GM04503 (cell line): ENCODE measurements at places on chromosomes 3 and 15.
A peak's percentile ranks its signal among the peaks of the same experiment; 100 is the strongest.

DNA sequence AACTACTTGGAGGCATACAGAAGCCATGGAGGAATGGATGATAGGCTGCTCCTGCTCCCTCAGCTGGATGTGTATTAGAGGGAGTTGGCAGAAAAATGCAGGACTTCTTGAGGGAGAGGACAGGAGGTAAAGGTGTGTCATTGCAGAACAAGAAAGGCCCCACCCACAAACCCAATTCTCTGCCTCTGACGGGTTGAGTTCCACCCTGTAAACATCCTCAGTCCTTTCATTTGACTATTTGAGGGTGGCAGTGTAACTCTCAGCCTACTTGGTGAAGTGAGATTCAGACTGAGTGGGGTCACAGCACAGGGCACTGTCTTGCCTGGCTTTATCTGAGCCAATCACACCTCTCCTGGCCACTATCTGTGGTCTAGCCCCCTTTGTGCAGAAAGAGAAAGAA, at the start of gene TPRG1:
TPRG1 (plus strand) TSS at position 265 of the 400 bp plus-strand sequence. CDS start 35,414 bp downstream, outside the sequence.
- no peak for DNase-seq

GRCh38 chr3:105166893-105167292, 199.8 kb upstream of the ALCAM start:
- DNase-seq: peak; percentile 39

GRCh38 chr15:67902579-67903009, 62.7 kb upstream of the RNU6-1 start:
- DNase-seq: no peak

DNA sequence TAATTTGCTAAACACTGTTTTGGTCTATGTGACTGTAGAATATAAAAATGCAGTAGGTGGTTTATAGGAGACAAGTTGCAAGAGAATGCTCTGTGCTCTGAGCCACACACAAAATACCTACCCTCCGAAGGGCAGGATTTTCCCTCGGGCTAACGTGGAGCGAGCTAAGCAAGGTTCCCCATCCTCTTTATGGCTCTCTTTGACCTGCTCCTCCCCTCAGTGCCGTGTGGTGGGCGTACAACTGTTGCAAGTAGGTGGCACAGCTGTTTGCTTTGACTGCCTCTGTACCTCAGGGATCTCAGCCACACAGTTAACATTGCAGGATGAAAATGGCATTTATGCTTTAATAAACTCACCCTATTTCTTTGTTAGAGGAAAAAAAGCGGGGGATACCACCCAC, 339.1 kb downstream of the SATB1 start:
- no peak for DNase-seq

- no peak for DNase-seq
Observed at GRCh38 chr3:190281308-190282051, 40.8 kb downstream of the CLDN1 start.

DNA sequence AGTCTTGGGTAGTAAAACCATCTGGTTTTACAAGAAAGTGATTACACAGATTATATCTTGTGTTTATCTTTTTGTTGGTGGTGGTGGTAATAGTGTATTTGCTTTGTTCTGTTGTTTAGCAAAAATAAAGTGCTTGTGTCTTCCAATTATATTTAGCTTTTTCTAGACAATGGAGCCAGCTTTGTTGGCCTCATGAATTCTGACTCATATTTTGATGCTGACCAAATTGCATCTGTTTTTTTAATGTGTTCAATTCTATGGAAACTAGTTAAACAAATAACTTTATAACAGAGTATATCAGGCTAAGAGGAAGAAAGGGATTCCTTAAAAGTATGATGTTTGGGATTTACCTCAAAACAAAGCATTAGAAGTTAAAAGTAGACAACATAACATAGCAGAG, 69.3 kb upstream of the BFSP2 start:
- no peak for DNase-seq

DNA sequence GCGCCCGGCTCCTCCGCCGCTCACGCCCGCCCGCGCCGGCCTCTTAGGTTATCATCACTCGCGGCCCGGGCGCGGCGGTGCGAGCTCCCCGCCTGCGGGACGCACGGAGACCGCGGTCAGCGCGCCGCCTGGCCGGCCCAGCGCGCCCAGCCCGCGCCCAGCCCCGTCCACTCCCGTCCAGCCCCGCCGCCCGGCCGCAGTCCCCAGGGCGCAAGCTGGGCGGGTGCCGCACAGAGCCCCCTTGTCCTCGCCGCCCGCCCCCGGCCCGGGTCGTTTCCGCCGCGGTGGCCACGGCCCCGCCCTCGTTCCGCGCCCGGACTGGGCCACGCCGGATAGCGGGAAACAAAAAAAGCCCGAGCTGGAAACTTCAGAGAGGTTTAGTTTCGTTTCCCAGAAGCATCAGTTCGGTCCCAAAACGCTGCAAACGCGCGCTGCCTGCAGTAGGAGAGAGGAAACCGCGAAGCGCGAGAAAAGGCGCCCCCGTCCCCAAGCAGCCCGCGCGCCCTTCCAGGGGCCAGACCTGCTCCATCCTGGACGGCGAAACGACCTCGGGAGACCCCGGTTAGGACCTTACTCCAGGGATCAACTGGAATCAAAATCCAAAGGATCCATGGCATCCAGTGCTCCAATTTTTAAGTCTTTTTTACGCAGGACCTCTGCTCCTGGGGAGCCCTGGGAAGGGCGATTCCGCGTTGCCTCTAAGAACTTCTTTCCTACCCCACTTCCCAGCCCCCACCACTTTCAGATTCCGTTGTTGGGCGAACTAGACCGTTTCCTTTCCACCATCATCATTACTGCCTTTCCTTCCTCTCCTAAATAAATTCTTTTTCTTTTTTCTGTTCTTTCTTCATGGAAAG, at the start of gene ATP10A:
ATP10A (minus strand) TSS at position 217 of the 857 bp plus-strand sequence. CDS start 231 bp downstream, outside the sequence.
- DNase-seq: no peak
